ENCODE measurements at places on chromosomes 4 and X.

GRCh38 chr4:86400216-86400615 is 40.4 kb upstream of the MAPK10 start:
- DNase-seq = no peak

DNA sequence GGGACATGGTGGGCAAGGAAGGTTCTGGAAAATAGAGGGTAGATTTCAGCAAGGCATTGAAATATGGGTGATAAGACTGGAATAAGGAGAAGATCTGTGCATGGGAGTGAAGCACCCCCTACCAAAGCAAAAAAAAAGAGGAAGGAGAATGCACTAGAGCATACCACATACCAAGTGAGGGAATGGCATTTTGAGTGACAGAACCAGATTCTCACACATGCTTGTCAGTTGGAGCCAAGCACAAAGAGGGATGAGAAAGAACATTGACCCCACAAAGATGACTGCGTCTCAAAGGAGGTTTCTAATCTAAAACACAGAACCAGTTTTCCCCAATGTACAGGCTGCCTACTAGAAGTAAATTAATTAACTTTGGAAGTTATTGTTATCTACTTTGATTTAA is 140.3 kb upstream of the SMAD1 start:
- no peak for DNase-seq

GRCh38 chr4:73822812-73823504 is 13.5 kb upstream of the CXCL6 start:
- DNase-seq = no peak

- no peak for DNase-seq
Observed at GRCh38 chrX:71514367-71515037, 18.4 kb upstream of the OGT start.

GRCh38 chr4:102008711-102009110 is 218.2 kb downstream of the BANK1 start:
- DNase-seq = no peak

- DNase-seq = no peak
Observed at GRCh38 chr4:54094451-54094850, 5.5 kb upstream of the GSX2 start.

GRCh38 chr4:98673978-98674377 is 15.6 kb upstream of the TSPAN5 start:
- no peak for DNase-seq

GRCh38 chr4:33989820-33990443 is 2254.4 kb downstream of the ARAP2 start:
- no peak for DNase-seq
